ENCODE measurements at places on chromosomes 5 and 9. TPM values are rescaled to one million over a fixed set of nuclear protein-coding genes. Genes with fewer than 3 reads are reported as not detected.

DNA sequence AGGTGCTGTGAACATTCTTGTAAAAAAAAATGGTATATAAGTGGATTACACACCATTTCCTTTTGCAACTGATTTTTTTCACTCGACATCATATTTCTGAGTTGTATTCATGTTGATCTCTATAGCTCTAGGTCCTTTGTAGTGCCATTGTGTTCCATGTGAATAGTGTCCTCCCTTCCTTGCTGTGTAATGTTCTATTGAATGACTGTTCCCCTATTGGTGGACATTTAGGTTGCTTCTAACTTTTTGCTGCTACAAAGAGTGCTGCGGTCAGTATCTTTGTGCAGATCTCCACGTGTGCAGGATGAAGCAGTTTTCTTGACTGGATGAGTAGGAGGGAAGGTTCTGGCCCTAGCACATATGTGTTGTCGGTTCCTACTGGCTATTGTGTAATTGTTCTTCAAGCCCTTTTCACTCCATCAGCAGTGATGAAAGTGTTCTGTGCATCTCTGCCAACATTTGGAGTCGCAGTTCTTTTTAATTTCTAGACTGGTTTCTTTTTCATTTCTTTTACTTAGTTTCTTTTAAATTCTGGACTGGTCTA lies 20.2 kb downstream of the DAB2IP start:
- no peak for DNase-seq

DNA sequence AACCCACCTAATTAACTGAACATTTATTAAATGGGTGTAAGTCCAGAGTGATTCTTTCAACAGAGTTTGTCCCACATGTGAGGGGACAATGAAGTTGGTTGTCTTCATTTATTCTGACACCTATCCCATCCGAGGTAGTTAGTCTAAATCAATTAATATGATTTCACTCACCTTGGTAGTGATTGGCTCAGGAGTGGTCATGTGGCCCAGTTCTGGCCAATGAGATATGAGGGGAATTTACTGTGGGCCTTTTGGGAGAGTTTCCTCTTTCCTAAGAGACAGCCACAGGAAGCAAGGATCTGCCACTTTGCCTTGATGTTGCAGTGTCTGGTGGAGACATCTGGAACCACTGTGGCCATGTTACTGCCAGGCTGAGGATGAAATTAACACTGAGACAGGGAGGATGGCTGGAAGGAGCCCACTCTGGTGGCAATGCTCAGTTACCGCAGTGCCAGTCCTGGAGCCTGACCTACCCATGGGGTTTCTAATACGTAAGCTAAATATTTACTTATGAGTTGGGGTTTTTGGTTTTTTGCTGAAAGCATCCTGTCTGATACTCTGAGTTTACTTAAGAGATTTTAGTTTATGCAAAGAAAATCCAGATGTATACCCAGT lies 118.6 kb downstream of the FGF18 start:
- DNase-seq = no peak

DNA sequence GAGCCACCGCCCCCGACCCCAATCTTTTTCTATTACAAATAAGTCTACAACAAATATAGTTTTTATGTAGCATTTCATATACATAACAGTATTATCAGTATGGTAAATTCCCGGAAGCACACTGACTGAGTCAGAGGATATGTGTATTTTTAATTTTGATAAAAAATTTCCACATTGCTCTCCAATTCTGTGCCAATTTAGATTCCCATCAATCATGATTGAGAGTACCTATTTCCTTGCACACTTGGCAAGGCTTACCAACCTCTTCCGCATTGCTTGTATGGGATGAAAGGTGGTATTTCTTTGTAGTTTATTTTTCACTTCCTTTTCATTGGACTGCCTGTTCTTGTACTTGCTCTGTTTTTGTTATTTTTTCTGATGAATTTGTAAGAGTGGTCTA lies 204.6 kb downstream of the RFX3 start:
- DNase-seq = no peak

DNA sequence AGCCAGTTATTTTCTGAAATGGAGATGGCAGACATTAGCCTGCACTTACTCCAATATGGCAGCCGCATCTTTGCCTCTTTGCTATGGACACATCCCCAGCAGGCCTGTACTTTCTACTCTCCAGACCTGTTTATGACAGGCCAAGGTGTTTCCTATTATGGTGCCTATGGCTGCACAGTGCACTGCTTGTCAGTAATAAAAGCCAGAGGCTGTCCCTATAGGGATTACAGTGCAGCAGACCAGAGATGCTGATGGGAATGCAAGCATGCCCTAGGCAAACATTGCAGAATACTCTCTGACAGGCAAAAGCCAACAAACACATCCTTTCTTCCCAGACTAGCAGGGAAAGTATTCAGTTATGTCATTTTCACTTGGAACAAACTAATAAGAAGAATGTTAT lies 442.9 kb downstream of the RAB3C start:
- DNase-seq = peak; percentile 20

GRCh38 chr9:75462866-75463265 lies 374.6 kb downstream of the OSTF1 start:
- DNase-seq = no peak

GRCh38 chr5:66680804-66681203 lies 84.6 kb downstream of the MAST4 start:
- no peak for DNase-seq

DNA sequence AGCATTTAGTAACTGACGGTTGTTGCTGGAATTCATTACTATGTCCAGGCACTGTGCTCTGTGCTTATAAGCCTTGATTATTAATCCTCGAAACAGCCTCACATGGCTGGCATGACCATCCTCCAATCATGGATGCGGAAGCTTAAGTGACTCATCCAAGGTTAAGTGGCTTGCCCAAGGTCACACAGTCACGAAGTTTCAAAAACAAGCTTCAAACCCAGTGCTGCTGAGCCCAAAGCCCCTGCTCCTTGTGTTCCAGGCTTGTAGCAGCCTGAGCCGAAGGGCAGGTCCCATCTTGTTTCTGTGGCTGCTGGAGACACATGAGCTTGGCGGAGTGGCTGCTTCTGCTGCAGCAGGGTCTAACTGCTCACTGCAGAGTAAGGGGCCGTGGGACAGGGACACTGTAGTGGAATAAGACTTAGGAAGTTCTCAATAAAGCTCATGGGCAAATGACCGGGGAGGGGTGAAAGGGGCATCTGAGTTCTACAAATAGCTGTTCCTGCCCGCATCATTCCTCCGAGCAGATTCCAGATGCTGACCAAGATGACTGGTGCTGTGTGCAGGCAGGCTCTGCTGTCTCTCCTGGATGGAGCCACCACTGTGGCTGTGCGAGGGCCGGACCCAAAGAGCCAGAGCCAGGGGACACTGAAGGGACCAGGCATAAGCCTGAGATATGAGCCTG lies 32.4 kb downstream of the WHRN start:
- no peak for DNase-seq

- no peak for DNase-seq
Measured at GRCh38 chr5:88660947-88661805, 221.8 kb downstream of the MEF2C start.

GRCh38 chr5:18024542-18024941 lies 390.3 kb downstream of the TAF11L14 start:
- no peak for DNase-seq

- DNase-seq = no peak
Measured at GRCh38 chr5:103862398-103862797, 299.8 kb upstream of the NUDT12 start.

- DNase-seq = no peak
Measured at GRCh38 chr5:37738057-37738691, 101.7 kb downstream of the GDNF start.

GRCh38 chr9:81650586-81651515 lies 38.5 kb downstream of the TLE1 start:
- no peak for DNase-seq

DNA sequence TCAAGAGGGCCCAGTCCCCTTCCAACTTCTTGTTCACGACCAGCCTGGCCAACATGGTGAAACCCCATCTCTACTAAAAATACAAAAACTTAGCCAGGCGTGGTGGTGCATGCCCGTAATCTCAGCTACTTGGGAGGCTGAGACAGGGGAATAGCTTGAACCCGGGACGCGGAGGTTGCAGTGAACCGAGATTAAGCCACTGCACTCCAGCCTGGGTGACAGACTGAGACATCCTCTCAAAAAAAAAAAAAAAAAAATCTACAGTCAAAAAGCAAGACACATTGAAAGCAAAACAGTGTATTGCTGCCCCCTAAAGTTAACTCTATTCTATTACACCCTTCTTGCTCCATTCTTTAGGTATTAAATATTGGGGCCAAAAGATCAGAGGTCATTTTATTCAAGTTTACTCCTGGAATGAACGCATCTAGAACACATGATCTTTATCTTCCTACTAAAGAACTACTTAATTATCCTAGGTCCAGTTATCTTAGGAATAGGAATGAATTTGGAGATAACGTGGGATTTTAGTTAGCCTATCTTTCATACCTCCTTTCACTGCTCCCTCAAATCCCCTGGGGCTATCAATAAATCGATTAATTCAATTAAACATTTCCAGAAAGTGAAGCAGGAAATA lies 2.4 kb downstream of the ATG12 start:
- no peak for DNase-seq

DNA sequence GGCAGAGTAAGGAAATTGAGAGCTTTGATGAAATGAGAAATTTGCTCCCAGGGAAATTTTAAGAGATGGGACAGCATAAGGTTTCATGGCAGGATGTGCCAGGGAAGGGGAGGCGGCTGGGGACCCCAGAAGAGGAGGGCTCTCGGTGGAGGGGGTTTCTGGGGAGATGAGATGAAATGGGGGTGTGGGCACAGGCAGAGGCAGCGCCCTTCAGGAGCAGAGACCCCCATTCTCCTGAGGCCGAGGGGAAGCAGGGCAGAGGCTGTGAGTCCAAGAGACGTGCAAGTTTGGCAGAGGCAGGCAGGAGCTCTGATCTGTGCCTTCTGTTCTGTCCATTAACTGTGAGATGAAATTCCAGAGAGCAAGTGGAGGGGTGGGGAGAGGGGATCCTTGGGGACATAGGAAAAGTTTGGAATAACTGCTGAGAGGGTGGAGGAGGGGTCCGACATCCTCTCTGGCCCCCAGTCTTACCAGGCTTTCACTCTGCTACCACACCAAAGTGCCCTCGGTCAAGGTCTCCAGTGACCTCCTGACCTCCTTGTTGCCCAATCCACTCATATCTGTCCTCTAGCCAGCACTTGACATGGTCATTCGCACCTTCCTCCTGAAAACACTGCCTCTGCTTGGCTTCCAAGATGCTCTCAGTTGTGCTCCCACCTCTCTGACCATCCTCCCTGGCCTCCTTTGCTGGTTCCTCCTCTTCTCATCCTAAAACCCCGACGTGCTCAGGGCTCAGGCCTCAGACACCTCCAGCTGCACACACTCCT lies 108.1 kb upstream of the MVB12B start:
- DNase-seq = peak; percentile 4

GRCh38 chr5:42595597-42595996 lies 161.0 kb upstream of the CCDC152 start:
- DNase-seq = no peak

- DNase-seq = no peak
Measured at GRCh38 chr9:95307538-95307937, 10.0 kb downstream of the FANCC start.

RHOBTB3 gene
- 38.6 TPM for total RNA-seq

BRINP1 gene
- total RNA-seq = 0.46 TPM

MAST4 gene
- 30.5 TPM for total RNA-seq

SPATA31A3 gene
- not detected for total RNA-seq

FGF10 gene
- 3.5 TPM for total RNA-seq

FOXD4 gene
- total RNA-seq = 0.43 TPM

Measured in mucosa of gallbladder (tissue), 1 donor.